ENCODE measurements at places on chromosomes 3 and 15.
A peak's percentile ranks its signal among the peaks of the same experiment; 100 is the strongest.

DNA sequence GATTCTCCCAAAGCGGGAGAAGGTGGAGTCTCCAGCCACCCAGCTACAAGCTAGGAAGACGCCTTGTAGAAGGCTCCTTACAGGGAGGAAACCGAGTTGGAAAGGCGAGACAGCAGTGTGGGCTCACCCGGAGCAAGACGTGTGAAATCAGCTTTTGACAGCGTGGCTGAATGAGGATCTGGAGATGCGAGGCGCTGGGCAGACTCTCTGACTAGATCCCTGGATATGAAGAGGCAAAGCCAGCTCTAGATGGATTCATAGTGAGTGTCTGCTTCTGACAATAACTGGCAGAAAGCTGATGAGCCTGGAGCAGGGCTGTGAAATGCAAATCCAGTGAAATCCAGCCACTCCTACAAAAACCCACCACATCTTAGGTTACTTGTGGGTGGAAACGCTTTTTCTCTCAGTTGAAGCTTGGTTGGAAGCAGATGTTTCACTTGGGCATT is 41.0 kb downstream of the GOLGA6A start:
- no peak for DNase-seq

- DNase-seq: no peak
Measured at GRCh38 chr15:39623529-39623931, 42.7 kb downstream of the THBS1 start.

DNA sequence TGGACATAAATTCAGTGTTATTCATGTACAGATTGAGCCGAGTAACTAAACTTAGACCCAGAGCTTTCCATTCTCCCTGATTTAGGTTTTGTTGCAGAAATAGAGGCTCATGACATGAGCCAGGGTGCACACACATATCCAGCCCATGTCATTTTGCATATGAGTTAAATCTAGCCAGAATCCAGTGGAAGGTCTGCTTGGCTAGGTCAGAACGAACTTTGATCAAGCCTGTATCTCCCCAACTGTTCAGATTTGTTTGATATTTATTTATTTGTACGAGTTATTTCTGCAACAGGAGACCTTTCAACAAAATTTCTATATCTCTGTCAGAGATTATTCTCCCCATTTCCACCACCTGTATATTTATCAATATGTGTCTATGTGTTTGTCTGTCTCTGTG is 247.5 kb upstream of the THBS1 start:
- no peak for DNase-seq

- DNase-seq: peak; percentile 27
Measured at GRCh38 chr3:142896201-142896755, 7.4 kb upstream of the PCOLCE2 start.

- no peak for DNase-seq
Measured at GRCh38 chr15:64695561-64695992, 79.8 kb downstream of the RBPMS2 start.

DNA sequence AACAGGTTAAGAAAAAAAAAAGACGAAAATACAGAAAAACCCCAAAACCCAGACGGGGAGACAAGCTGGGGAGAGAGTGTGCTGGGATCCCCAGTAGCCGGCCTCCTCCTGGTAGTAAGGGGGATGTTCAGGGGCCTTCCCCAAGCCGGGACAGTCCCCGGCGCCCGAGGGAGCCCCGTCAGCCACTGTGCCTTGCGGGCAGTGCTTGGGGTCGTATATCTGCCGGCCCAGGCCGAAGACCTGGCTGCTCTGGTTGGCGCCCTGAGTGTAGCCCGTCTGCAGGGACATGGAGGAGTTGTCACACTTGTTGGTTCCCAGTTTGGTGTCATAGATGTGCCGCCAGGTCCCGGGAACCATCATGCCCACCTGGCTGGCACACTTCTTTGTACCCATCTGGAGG is 287.2 kb upstream of the GADL1 start:
- DNase-seq: no peak

GRCh38 chr3:4972652-4973643 is 6.3 kb upstream of the BHLHE40 start:
- no peak for DNase-seq

DNA sequence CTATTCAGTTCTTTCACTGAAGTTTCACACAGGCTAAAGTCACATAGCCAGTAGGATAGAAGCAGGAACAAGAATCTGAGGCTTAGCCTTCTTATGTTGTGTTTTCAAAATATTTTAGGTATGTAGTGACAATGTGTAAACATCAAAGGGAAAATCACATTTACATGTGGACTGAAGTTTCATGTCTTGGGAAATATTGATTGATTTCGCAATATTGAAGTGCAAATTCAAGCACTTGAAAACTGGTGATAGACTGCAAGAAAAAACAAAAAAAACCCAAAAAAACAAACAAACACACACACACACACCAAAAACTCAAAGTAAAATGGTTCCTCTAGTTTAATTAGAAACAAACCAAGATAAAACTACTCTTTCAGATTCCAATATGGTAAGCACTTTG is 773.3 kb downstream of the PDCD6IP start:
- DNase-seq: no peak

DNA sequence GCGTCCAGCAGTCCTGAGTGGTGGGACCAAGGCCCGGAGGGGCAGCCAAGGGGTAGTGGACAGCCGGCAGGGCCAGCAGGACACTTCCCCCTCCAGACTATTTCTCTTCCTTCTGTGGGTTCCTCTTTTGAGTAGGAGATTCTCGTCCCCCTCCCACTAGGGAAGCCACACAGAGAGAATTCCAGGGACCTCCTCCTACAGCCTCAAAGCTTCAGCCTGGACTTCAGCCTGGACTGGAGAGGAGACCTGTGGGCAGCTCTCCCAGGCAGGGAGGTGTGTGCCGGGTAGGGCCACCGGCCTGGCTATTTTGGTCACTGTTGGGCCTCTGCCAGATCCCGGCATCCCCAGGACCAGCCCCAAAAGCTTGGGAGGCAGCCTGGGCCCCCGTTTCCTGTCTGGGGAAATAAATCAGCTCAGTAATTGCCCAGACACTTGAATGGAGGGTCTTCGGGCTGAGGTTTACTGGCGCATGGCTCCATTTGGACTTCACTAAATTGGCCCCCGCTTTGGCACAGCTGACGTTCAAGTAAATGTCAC is 1.3 kb downstream of the SLC6A6 start:
- peak; percentile 34 for DNase-seq

GRCh38 chr3:138049157-138049919 is 39.4 kb downstream of the CLDN18 start:
- DNase-seq: peak; percentile 49

- DNase-seq: no peak
Measured at GRCh38 chr3:44418549-44418948, 58.9 kb downstream of the ZNF445 start.

DNA sequence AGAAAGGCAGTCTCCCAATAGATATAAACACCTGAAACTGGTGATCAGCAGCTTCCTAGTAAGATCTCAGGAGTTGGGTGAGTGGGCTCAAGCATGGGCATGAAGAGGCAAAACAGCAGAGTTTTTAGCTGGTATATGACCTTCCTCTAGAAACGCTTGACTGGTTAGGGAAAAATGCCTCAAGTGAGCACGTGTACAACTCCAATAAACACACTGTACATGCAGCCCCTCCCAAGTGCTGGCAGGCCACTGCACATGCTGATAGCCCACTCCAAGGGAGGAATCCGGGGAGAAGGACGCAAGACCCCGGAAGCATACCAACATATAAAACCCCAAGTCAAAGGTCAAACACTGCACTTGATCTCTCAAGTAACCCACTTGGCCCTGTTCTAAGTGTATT is 143.0 kb downstream of the FMN1 start:
- no peak for DNase-seq

DNA sequence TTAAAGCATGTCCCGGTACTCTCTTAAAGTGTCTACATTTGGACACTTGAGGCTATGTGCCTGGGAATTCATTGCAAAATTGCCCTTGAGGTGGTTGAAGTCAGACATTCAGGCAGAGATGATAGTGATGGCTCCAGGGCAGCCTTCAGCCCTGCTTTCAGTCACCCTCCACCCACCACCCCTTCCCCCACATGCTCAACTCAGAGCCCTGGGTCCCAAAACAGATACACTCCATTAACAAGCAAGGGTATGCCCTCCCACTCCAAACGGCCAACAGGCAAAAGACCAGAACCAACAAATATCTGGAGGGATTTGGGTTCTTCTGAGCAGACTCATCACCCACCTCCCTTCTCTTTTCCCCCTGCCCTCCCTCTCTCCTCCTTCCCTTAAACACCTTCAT is 29.9 kb upstream of the VIPR1 start:
- no peak for DNase-seq

GRCh38 chr3:178083906-178084866 is 452.1 kb upstream of the KCNMB2 start:
- DNase-seq: peak; percentile 53

- DNase-seq: no peak
Measured at GRCh38 chr15:58473724-58474123, 41.9 kb downstream of the LIPC start.

- DNase-seq: no peak
Measured at GRCh38 chr15:40347559-40348473, 3.0 kb upstream of the PHGR1 start.

Measured in cardiac muscle cell (in vitro differentiated cells and primary cell).